ENCODE measurements at places on chromosomes 1 and 21.

DNA sequence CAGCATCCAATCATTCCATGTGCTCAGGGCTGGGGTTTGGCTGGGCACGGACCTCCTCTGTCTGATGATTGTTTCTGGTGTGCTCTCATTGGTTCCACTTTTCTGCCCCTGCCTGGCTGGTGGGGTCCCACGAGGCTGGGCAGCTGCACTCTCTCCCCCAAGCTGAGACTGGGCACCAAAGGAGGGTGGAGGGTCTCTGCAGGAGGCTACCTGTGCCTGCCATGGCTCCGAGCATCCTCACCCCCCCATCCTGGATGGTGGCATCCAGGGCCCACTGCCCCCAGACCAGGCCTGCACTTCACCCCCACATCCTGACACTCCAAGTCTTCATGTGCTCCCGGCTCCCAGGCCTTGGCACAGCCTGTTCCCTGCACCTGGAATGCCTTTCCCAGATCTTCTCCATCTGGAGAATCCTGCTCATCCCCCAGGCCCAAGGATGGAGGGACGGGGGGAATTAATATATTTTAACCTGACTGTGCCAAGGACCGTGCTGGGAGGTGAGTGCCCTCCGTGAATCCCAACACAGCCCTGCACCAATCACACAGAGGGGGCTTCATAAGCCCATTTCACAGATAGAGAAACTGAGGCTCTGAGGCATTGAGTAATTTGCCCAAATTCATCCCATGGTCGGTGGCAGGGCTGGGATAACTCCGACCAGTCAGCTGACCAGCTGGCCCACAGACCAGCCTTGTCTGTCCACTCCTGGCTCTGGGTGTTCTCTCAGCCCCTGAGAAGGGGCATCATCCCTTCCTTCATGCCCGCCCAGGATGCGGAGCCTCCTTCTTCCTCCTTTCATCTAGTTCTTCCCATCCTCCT is 403.4 kb downstream of the MATN1 start:
- DNase-seq = no peak

DNA sequence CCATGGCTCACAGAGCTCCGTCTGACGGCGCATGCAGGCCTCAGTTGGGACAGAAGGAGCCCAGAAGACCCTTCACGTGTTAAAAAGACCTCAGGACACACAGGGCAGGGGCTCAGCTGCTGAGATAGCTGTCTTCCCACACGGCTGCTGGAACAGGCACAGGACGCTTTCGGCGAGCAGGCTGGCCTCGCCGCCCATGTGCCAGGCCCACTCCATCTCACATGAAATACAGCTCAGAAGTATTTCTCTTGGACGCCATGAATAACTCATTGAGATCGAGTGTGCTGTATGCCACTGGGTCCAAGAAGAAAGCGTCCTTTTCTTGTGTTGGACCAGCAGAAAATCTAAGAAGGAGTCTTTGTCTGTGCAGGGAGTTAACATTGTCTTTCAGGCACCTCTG is 69.6 kb downstream of the SIM2 start:
- no peak for DNase-seq

- DNase-seq = no peak
Measured at GRCh38 chr1:162193221-162193620, 123.7 kb downstream of the NOS1AP start.

GRCh38 chr1:29317063-29317915 is 81.0 kb downstream of the PTPRU start:
- DNase-seq = no peak

DNA sequence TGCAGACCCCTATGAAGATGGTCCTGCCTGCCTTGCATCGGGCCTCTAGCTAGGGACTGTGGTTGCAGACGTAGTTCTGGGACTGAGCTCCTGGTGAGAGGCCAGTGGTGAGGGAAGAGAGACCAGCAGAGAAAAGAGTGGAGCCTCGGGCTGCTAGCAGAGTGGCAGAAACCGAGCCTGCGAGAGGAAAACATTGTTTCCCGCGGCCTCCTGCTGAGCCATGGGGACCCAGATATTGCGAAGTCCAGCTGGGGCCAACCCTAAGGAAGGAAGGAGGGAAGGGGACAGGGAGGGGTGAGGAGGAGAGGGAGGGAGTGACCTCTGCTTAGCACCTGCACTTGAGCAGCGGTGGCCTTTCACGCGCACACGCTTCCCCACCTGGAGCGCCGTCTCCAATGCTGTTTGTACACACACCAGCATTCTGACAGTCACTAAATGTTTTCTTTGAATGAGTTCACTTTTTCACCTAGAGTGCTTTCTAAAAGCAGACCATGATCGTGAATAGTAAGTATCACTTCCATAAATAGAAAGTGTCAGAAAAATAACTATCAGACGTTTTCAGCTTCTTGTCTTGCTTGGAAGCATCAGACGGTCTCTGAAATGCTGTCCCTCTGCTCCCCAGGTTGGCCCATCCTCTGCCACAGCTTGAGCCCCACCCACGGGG is 2.5 kb upstream of the FNDC10 start:
- DNase-seq = no peak

DNA sequence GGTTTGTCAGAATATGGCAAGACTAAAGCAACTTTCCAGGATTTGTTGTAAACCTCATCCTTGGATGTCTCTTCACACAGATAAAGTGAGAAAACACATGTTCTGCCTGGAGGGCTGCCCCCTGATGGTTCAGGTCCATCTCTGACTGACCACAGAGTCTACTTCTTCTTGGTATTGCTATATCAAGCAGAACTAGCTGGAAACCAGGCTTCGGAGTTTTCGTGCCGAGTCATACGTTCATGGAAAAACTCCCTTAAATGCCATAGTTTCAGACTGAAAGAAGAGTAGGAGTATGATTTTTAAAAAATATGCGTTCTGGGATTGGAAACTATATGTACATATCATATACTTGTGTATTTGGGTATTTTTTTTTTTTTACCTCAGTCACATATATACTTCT is 5.8 kb downstream of the OR10T2 start:
- no peak for DNase-seq

DNA sequence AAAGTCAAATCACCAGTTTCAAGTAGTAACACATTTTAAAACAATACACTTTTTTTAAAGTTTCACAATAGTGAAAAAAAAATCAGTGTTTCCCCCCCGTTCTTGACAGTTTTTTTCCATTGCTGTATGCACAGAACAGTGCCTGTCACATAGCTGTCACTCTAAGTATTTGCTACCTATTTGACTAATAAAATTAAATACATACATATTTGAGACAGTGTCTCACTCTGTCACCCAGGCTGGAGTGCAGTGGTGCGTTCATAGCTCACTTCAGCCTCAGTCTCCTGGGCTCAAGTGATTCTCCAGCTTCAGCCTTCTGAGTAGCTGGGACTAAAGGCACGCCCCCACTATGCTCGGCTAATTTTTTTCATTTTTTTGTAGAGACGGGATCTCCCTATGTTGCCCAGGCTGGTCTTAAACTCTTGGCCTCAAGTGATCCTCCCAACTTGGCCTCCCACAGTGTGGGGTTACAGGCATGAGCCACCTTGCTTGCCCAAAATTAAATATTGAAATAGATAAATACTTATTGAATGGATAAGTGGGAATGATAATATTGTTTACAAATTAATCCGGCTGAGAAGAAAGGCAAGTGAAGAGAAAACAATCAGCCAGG is 12.6 kb upstream of the RHBG start:
- no peak for DNase-seq

GRCh38 chr1:24111262-24111995 is 506 bp downstream of the MYOM3 start:
- DNase-seq = no peak

DNA sequence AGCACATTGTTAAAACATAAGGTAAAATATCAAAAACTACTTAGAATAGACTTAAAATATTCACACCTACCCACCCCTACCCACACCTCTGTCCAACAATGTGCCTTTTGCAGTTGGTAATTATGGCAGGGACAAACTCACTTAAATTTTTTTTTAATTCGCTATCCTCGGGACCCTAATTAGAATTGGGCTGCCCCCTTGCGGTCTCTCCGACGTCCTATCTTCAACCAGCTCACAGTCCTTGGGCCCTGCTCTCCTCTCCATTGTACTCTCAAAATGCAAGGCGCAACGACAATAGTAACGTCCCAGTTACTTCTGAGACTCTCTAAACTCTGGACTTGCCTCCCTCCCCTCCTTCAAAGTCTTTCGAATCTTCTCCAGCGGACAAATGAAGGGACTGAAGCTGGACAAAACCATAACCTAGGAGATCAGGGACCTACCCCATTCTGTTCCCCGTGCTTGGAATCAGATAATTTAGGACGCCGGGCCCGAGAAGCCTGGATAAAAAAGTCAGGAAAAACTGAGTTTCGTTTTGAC is 1.1 kb upstream of the CIART start:
- DNase-seq = peak; percentile 76

GRCh38 chr21:41071258-41072171 is 96.4 kb upstream of the BACE2 start:
- peak; percentile 13 for DNase-seq

DNA sequence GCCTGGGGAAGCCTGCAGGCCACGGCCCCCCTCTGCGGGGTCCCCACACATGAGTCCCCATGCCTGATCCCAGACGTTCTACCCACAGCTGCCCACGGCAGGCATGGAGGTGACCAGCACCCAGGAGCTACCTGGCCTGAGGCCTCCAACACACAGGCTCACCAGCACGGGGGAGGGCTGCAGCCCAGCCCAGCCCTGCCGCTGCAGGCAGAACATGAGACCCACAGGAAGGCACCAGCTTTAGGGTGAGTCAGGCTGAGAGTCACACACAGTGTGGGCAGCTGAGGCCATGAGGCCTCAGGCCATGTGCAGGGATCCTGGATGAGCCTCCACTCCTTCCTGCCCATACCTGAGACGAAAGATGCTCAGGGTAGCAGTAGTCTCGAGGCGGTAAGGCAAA is 121.1 kb downstream of the PSMG1 start:
- no peak for DNase-seq

All from NCI-H1105 treated with DMSO at 0.1 percent for 48 hours (cell line).